ENCODE measurements at places on chromosomes 12 and 14.

DNA sequence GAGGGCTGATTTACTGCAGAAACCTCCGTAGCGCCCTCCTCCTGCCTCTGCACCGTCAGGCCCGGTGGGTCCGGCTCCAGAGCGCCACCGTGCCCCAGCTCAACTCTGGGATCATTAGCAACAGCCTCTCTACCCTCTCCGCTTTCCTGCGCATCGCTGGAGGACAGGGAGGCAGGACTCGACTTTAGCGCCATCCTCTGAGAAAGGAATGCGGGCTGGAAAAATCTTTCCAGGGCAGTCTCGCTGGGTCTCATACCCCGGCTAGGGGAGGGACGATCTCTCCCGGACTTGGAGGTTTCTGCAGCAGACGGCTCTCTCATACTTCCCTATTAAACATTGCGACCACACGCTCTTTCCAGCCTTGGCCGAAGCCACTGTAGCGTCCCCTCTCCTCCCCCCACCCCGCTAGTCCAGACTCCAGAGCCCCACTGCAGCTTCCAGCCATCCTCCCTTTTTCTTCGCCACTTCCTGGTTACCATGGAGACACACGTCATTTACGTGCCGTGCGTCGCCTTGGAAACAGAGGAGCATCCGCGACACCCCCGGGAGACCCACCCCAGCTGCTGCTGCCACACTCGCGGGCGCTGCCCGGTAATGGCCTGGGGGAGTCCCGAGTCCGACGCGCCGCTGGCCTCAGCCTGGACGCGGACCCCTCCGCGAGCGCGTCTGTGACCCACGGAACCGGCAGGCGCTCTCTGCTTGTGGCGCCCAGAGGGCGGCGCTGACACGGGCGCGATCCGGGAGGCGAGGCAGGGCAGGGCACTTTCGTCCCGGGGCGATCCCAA, at the start of gene CCDC184:
Gene CCDC184, plus strand, starts transcription at position 554 of the 785 bp plus-strand sequence. CDS start 479 bp downstream, outside the sequence.
- peak; percentile 94 for DNase-seq

GRCh38 chr12:65962921-65963861, 138.9 kb downstream of the HMGA2 start:
- DNase-seq, result no peak

GRCh38 chr12:96193725-96194575, at the start of gene ELK3:
Gene ELK3, plus strand, starts transcription at chr12:96194375.
- DNase-seq, result peak; percentile 45

DNA sequence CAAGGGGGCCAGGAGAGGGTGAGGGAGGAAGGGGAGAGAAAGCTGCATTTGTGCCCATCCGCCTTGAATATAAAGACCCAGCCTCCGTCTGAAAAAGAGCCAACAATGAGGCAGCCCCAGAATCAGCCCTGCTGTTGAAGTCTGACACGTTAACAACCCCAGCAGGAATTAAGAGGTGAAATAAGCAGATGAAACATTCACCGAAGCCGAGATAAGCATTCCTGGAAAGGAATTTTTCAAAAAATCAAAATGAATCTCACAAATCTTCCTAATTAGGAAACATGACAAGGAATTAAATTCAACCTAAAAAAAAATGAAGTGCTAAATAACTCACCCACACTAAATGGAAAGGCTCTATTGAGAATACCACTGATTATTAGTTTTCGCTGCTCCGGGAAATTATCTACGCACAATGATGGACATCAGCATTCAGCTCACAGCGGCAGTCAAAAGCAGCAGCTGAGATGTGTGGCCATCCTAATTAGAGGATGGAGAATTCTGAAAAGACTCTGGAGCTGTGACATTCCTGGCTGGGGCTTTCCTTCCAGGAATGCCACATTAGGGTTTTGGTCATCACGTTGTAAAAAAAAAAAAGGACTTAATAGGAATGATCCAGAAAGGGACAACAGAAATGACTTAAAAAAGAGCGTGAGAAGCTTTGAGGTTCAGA, 8.2 kb upstream of the PARP11 start:
- DNase-seq, result no peak

GRCh38 chr12:76690921-76691700, 72.8 kb upstream of the ZDHHC17 start:
- no peak for DNase-seq

- DNase-seq, result no peak
These were observed at the start of gene CELA1 for GRCh38 chr12:51346581-51346980. Gene CELA1, minus strand, starts transcription at chr12:51346679. Its CDS starts 41 bp downstream, at chr12:51346638.

GRCh38 chr12:3662521-3662921, 90.4 kb downstream of the CRACR2A start:
- no peak for DNase-seq

DNA sequence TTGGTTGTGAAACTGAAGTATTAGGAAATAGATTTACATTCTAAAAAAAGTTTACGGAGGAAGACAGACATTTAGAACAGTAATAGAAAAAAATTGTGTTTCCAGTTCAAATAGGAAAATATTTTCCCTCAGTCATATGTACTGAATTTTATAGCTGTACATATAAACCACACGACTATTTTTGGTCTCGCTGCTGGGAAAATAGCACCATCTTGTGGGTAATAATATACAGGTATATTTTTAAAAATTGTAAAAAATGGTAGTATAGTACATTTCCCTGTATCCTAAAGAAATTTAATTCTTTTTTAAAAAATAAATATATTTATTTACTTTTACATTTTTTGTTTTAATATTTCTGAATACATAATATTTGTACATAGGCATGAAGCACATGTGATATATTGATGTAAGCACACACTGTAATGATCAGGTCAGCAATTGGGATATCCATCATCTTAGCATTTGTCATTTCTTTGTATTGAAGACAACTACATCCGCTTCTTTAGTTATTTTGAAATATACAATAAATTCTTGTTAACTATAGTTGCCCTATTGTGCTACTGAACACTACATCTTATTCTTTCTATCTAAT, 168.6 kb downstream of the ALX1 start:
- DNase-seq, result no peak

- no peak for DNase-seq
These were observed 395.2 kb upstream of the DCN start for GRCh38 chr12:91577586-91578539.

DNA sequence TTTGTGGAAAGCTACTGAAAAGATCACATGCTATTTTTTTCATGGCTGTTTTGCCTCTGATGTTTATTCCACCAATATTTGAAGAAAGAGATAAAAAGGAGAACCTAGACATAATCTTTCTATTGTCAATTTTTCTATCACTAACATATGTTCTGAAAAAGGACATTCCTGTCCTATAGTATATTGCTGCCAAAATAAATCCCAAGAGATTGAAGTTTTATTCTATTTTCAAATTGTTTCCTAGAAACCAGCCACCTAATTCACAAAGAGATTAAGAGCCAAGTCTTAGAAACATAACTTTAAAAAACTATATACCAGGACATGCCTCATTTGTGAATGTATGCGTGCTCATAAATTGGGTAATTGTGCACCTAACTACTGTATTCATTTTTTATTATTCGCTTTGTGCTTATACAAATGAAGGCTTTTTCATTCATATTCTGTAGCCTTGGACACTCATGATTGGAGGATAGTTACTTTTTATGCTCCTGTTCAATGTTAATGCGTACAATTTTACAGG, 200.7 kb downstream of the FUT8 start:
- DNase-seq, result no peak

- no peak for DNase-seq
These were observed 7.8 kb downstream of the AMN start for GRCh38 chr14:102930138-102930752.

DNA sequence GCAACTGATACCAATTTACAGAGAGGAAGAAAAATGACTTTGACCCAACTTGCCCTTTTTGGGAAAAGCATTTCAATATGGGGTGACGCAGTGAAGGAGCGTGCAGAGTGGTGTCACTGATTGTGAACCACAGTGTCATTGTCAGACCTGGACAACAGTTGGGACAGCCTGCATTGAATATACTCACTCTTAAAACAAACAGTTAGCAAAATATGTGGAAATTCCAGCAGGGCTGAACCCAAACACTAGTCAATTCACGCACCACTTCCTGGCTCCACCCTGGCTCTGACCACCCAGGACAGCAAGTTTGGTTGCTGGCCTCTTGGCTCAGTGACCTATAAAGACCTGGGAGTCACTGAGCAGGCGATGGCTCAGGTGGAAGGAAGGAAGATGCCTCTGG, 61.3 kb downstream of the NOS1 start:
- no peak for DNase-seq

- DNase-seq, result no peak
These were observed 23.7 kb downstream of the LGMN start for GRCh38 chr14:92724516-92725340.

GRCh38 chr12:46410495-46410894, 37.9 kb upstream of the SLC38A2 start:
- DNase-seq, result no peak
